ENCODE measurements at places on chromosomes 7 and 10.

- peak; percentile 3 for DNase-seq
Observed at GRCh38 chr7:21352540-21353387, 75.1 kb upstream of the SP4 start.

GRCh38 chr7:44776211-44776610, 20.3 kb upstream of the PPIA start:
- DNase-seq = no peak

DNA sequence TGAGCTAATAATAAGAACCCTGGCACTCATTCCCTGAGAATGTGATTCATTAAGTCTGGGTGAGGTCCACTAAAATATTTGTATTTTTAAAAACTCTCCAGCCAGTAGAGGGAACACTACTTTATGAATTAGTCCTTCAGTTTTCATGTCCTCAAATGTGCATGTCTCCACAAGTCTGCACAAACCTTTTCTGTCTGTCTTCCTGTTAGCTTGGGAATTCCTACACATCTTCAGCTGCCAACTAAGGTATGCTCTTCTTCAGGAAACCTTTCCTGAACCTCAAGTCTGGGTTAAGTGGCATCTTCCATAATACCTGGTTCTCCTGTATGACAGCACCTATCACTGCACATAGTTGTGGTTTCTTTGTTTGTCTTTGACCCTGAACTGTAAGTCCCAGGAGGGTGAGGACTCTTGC, 119.6 kb upstream of the MKX start:
- peak; percentile 35 for DNase-seq

GRCh38 chr7:77420986-77421672, 5.0 kb upstream of the GSAP start:
- no peak for DNase-seq

GRCh38 chr7:105707381-105707780, 126.1 kb upstream of the EFCAB10 start:
- DNase-seq = no peak

DNA sequence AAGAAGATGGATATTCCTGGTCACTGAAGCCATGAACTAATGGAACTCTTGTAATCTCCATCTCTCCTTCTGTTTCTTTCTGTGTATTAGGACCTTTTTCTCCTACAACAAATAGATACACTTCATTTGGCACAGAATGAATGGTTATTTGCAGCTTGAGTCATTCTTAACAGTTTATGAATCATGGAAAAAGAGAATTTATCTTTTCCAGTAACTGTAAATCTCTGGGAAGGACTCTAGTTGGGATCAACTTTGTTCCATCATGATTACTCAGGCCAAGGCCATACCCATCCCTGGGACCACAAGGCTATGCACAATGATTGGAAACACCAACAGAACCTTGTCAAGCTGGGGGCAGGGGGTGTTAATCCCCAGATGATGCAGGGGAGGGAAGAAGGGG, 36.1 kb upstream of the MDFIC start:
- peak; percentile 46 for DNase-seq

- DNase-seq = peak; percentile 16
Observed at GRCh38 chr7:66905689-66906088, 15.3 kb upstream of the TMEM248 start.

GRCh38 chr7:30894009-30894408, 17.6 kb upstream of the AQP1 start:
- DNase-seq = no peak

DNA sequence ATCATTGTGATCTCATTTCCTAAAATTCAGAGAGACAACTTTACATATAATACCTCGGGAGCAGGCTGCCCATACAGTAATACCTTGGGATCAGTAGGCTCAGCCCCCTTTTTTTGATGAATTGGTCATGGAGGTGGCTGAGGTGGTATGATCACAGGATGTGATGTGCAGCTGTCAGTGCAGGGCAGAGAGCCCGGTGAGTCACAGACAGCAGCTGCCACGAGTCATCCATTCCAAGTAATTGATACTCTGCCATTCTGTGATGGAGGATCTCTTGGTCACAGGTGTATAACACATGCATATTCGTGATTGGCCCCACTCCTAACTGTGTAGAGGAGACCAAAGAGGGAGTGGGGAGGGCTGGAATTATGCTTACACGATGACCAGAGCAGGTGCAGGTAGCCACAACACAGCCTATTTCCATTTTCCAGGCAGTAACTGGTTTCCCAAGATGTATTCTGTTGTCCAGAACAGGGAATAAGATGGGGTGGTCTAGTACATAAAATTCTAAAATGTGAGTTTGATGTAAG, 14.1 kb downstream of the NRCAM start:
- no peak for DNase-seq

DNA sequence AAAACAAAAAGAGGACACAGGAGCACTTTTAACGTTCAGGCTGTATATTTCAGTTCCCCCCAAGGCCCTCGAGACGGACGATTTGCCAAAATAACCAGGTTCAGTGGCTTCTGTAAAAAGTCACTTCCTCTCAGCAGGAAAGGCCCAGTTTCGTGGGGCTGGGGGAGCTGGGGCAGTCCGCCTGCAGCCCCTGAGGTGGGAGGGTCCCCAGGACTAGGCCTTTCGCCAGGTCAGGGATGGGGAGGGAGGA, 28.8 kb downstream of the WDR86 start:
- no peak for DNase-seq

DNA sequence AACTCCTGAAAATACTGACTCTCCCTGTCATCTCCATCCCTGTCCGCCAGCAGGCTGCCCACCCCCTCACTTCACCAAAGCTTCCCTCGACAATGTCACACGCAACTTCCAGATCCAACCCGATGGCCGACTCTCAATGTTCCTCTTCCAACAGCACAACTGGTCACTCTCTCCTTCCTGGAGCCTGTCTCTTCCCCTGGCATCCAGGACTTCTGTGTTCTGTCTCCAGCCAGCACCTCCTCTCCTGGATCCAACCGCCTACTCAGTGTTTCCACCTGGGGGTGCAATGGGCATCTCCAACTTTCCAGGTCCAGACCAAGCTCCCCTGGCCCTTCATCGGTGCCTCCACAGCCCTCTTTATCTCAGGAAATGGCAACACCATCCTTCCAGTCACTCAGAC, 8.6 kb downstream of the CPA5 start:
- DNase-seq = no peak

GRCh38 chr10:71820966-71821365, 30.1 kb downstream of the PSAP start:
- DNase-seq = no peak

DNA sequence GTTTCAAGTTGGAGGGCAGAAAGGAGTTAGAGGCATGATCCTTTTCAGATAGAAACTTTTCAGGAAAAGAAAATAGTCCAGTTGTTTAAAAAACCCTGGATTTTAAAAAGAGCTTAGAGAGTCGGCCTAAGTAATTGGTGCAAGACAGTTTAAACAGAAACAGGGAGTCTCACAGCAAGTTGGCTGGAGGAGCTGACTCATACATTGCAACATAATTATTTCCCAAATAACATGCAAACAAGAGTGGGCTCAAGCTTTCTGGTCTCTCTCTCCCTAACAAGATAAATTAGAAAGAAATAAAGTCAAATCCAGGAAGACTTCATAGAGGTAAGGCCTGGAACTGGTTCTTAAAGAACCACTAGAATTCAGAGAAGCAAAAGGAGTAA, 100.3 kb upstream of the AGBL3 start:
- DNase-seq = peak; percentile 76

DNA sequence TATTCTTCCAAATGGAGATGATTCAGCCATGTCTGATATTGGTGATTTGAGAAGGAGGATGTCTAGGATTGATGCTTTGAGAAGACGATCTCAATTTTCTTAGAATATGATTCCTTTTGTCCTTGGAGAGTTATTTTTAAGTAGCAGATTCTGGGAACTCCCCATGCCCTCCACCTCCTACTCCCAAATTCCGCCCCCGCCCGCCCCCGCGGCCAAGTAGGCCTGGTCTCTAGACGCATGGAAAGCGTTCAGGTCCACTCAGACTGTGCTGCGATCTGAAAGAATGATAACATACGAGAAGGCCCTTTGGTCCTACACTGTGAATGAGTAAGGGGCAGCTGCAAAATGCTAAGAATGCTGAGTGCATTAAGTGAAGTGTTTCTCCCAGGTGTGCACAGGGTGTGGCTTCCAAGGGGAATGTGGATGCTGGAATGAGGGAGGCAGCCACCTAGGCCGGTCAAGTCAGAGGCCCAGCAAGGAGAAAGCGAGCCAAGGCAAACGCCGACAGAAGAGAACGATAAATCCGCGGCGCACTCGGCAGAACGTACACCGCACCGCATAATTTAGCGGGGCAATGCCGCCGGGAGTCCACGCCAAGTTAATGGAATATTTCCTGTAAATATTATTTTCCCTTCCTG, 142.3 kb downstream of the PRPF18 start:
- DNase-seq = no peak

- DNase-seq = no peak
Observed at GRCh38 chr10:117504562-117504961, 38.0 kb upstream of the EMX2 start.

GRCh38 chr7:30936650-30937245, 25.1 kb downstream of the AQP1 start:
- DNase-seq = no peak

Measured in ELR (cell line).